Activated naive CD4-positive, alpha-beta T cell treated with anti-CD3 and anti-CD28 coated beads, Interleukin-2, amount 50 U/mL, for 72 hours (primary cell): ENCODE measurements at places on chromosomes 12 and 14. TPM values are rescaled to one million over a fixed set of nuclear protein-coding genes. Genes with fewer than 3 reads are reported as not detected.

Gene GUCY2C
- not detected for total RNA-seq

Gene CNIH1
- 79.1 TPM for total RNA-seq

Gene DACT1
- total RNA-seq: 12.2 TPM

Gene AQP6
- total RNA-seq: not detected

Gene NANOG
- not detected for total RNA-seq

Gene PLA2G1B
- total RNA-seq: not detected

Gene STAT2
- total RNA-seq: 170 TPM
